ENCODE measurements at places on chromosomes 13 and 19.
A peak's percentile ranks its signal among the peaks of the same experiment; 100 is the strongest.

DNA sequence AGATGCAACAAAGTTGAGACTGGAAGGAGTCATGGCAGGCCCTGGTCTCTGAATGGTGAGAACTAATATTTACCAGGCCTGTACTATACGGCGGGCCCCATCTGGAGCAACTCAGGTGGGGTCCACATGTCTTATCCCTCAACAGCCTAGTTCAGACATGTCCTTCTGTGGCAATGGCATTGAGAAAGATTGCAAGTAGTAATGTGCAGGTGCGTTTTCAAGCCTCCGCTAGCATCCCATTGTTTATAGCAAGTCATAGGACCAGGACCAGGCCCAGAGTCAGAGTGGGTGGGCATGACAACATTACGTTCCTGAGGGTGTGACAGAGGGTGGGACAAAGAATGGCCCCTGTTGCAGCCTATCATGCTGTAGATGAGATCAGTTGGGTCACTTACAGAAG, 541.1 kb downstream of the EFNB2 start:
- no peak for DNase-seq

- DNase-seq = no peak
Measured at GRCh38 chr13:94181461-94182107, 297.9 kb downstream of the DCT start.

- DNase-seq = no peak
Measured at GRCh38 chr13:40940841-40941240, 78.3 kb downstream of the ELF1 start.

DNA sequence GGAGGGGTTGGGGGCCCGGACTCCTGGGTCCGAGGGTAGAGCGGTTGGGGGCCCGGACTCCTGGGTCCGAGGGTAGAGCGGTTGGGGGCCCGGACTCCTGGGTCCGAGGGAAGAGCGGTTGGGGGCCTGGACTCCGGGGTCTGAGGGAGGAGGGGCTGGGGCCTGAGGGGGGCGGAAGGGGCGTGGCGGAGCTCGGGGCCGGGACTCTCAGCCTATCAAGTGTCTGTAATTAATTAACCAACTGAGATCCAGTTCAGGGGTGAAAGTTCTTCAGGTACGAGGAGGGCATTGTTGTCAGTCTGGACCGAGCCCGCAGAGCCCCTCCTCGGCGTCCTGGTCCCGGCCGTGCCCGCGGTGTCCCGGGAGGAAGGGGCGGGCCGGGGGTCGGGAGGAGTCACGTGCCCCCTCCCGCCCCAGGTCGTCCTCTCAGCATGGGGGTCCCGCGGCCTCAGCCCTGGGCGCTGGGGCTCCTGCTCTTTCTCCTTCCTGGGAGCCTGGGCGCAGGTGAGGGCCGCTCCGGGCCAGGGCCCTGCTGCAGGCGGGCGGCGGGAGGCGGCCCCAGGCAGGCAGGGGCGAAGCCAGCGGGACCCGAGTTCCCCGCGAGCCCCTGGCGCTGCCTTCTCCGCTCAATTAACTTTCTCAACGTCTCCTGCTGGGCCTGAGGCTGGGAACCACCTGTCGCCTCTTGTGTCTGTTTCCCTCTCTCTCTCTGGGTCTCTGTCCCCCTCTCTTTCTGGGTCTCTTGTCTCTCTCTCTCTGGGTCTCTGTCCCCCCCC, 697 bp downstream of the FCGRT start:
- no peak for DNase-seq

DNA sequence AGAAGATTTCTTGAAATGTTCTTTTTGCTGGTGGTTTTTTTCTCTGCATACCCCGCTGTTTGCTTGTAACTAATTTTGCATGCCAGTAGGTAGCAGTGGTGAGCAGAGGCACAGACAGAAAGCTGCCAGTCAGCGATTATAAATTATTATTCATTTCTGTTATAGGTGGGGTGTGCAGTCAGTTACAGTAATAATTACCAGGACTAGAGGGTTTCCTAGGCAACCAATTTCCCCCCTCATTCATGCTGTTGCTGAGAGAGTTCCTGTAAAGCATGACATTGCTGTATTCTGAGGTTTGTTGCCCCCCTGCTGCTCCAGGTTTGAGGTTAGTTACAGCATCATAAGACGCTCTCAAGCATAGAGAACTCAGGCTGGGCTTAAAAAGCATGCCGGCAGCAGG, 104.5 kb downstream of the URI1 start:
- DNase-seq = no peak

DNA sequence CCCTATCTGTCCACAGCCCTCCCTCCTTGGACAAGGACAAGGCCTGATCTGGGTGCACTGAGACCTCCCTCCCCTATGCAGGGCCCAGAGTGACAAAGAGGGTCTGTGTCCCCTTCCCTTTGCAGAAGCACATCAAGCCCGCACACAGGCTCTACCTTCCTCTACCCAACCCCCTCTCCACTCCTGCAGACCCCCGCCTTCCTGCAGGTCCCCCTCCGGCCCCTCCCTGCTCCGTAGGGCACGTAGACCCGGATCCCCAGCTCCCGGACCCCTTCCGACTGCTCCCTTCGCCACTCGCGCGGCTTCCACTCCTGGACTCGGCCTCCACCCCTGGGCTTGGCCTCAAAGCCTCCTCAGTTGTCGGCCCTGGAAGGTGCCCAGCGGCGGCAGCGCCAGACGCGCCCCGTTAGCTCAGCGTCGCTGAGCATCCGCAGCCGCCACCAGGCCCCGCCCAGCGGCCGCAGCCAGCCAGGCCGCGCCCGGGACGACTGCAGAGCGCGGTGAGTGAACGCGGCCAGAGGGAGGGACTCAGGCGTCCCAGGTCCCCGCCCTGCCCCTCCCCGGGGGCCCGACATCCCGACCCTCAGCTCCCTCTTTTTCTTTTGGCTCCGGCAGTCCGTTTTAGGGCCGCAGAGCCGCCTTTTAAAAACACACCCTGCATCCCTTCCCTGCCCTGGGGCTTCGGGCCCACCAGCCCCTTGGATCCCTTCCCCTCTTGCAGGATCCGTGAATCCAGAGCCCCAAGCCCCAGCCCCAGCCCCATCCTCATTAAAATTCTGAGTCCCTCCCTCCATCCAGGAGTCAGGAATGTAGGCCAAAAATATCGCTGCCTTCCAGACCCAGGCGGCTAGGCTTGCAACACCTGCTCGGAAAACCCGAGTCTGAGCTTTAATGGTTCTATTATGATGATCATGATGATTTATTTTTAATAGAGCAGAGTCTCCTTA, 1.5 kb upstream of the MYADM start:
- DNase-seq = peak; percentile 62

DNA sequence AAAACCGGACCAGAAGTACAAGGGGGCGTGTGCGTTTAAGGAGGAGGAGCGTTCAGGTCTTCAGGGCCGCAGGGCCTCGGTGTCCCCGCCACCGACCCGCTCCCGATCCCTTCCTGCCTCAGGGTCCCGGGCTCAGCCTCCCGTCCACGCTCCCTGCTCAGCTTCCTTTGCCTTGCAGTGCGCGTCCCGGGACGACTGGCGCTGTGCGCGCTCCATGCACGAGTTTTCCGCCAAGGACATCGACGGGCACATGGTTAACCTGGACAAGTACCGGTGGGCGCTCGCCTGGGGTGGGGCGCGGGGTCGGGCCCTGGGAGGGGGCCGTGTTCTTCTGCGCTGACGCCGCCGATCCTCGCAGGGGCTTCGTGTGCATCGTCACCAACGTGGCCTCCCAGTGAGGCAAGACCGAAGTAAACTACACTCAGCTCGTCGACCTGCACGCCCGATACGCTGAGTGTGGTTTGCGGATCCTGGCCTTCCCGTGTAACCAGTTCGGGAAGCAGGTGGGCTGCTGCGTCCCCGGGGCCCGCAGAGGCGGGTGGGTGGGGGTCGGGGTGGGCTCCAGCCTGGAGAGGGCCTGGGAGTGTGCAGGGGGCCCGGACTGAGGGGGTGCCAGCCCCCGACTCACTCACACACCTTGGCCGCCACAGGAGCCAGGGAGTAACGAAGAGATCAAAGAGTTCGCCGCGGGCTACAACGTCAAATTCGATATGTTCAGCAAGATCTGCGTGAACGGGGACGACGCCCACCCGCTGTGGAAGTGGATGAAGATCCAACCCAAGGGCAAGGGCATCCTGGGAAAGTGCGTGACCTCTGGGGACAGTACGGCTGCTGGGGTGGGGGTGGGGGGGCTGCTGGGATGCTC, 1.4 kb downstream of the GPX4 start:
- DNase-seq = no peak

GRCh38 chr19:5264453-5264852, 76.2 kb downstream of the PTPRS start:
- no peak for DNase-seq

DNA sequence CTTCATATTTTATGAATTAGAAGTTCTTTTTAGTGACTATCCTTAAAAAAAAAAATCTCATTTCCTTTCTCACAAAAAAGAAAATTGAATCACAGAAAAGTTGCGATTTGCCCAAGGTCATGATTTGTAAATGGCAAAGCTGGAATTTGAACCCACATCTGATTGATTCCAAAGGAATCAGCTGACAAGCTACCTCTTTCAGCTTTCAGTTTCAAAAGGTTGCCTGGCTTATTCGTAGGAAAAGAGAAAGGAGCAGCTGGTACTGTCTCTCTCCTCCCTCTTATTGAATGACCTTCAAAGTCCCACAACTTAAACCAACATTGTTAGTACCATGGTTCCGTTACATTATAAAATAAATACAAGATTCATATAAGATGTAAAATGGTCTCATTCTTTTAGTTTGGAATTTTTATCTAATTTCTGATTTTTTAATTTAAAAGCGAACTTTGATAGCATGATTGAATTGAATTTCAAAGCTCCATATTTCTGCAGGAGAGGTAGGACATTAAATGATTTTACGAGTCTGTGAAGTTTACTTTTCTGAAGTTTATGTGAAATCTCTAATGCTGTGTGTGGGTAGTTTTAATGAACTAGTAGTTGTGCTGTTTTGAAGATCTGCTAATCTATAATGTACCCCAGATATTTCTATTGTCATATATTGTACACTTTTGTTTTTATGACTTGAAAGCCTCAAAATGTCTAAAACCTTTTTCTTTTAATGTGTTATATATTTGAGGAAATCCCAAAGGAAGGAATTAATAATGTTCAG, 18.5 kb upstream of the KCTD4 start:
- no peak for DNase-seq

DNA sequence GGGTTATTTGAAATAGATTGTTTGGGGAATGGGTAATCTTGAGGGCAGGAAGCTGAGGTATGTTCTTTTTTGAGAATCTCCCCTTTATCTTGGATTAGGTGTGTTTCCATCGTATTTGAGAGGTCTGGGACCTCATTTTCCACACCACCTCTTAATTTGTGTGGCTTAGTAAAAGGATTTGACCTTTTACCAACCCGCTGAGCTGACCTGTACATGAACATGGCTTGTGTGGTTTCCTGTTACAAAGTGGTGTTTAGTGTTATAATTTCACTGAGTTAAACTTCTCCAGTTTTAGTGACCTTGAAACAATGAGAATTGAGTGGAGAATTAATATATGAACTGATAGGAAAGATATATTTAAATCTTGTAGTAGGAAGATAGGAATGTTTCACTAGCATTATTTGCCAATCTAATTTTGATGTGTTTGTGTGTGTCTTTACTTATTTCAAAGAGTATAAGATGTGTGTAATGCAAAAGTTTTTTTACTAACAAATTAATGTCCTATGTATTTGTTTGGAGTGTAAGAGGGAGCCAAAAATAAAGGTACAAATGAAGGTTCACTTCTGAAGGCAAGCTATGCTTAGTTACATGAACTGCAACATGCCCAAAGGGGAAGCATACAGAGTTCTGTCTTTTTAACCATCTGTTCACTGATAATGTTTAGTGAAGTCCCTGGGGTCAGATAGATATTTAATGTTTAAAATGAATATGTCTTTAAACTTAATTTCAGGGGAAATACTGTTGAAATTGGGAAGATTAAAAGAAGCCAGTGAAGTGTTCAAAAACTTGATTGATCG, 17.1 kb downstream of the NAA16 start:
- no peak for DNase-seq

- DNase-seq = no peak
Measured at GRCh38 chr13:49288458-49288857, 40.7 kb downstream of the CDADC1 start.

- no peak for DNase-seq
Measured at GRCh38 chr13:90445179-90445578, 902.3 kb upstream of the MIR17HG start.

GRCh38 chr13:51325837-51326236, 13.7 kb upstream of the SERPINE3 start:
- DNase-seq = no peak

- no peak for DNase-seq
Measured at GRCh38 chr13:98787996-98788395, 35.5 kb upstream of the SLC15A1 start.

DNA sequence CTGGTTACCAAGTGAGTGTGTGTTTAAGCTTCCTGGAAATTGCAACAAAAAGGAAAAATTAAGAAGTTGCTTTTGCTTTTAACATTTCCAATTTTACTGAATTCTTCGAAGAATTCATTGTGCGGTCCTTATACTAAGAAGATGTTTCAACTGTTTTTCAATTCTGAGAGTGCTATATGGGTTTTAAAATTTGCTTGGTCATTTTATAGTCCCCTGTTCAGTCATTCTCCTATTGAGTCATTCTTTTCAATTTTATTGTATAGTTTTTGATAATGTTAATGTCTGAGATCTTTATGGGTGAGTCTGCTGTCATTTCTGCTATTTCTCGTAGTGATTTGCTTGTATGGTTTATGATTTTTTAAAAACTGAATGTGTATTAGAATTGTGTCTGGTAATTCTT, 26.5 kb downstream of the UBA2 start:
- DNase-seq = no peak

DNA sequence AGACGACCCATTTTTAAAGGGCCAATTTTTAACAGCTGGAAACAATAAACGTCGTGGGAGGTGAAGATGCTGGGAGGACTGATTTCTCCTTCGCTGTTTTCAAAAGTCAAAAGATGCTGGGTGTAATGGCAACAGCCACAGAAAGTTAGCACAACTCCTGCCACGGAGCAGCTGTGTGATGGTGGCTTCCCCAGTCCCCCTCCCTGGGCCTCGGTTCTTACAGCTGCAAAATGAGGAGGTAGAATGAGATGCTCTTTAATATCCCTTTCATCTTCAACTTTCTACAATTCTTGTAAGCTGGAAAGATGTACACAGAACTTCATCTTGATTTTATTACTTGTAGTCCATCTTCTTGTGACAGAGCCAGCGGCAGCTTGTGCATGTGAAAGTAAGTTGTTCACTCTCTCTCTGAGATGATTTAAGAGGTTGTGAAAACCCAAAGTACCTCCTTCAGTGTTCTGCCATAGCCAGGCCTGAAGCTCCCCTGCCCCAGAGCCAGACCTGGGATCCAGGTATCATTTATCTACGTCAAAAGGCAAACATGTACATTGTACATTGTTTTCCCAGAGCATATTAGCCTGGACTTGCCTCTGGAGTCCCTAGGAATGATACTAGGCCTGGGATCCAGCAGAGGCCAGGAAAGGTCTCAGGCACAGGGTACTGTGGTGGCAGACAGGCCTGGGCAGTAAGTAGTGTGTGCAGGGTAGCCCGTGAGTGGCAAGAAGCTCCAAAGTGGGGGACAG, 3.4 kb upstream of the UBE2L5 start:
- no peak for DNase-seq

DNA sequence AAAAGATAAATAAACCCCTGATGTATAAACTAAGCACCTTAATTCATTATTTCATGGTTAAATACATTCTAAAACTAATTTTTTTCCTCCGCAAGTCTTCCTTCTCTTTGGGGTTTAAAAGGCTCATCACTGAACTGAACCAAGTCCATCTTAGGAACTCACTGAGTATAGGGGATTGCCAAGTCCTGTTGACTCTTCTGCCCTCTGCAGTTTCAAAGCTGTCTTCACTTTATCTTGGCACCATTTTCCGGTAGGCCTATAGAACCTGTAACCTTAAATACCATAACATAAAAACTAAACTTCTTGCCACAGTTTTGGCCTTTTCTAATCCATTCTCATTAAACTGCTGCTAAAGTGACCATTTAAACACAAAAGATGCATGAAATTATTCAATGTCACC, 66.5 kb upstream of the USPL1 start:
- DNase-seq = no peak

- no peak for DNase-seq
Measured at GRCh38 chr13:51959773-51960172, 51.5 kb downstream of the ATP7B start.
